Activated naive CD4-positive, alpha-beta T cell treated with Interleukin-2 at 50 U/mL for 16 hours (primary cell): ENCODE measurements at places on chromosomes 2 and 18.

DNA sequence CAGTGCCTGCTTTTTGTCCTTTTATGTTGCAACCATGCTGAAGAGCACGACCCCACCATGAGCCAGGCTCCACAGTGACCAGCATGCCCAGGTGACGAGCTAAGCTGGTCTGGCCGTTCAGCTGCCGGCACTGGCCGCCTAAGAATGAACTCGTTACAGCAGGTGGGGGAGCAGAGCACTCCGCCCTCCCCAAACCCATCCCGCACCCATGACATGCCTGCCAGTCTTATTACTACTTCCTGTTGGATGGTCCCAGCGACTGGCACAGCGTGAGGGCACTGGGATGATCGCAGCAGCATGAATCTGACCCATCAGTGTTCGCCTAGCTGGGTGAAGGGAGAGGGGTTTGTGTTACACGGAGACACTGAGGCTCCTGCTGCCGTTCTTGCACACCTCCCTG lies 11.5 kb downstream of the DIPK1C start:
- DNase-seq = no peak

GRCh38 chr2:18740474-18740881 lies 151.1 kb upstream of the NT5C1B start:
- DNase-seq = no peak

- no peak for DNase-seq
Observed at GRCh38 chr2:9424447-9425164, 1.2 kb downstream of the CPSF3 start.

GRCh38 chr18:23307567-23308295 lies 145.4 kb upstream of the RIOK3 start:
- DNase-seq = no peak

DNA sequence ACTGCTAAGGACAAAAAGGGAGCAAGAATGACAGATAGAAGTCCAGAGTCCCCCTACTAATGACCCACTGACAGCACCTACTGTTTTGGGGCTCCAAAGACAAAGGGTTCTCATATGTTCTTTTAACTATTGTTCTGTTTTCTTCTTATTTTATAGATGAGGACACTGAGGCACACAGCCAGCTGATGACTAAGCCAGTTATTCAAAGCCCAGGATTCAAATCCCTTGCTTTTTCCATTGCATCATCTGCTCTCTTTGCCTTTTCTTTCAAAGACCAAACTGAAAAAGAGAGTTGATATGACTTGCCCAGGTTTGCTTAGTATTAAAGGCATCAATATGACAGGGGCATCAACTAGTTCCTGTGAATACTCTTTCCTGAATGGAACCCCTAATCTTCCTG lies 299.8 kb downstream of the LRATD1 start:
- no peak for DNase-seq

DNA sequence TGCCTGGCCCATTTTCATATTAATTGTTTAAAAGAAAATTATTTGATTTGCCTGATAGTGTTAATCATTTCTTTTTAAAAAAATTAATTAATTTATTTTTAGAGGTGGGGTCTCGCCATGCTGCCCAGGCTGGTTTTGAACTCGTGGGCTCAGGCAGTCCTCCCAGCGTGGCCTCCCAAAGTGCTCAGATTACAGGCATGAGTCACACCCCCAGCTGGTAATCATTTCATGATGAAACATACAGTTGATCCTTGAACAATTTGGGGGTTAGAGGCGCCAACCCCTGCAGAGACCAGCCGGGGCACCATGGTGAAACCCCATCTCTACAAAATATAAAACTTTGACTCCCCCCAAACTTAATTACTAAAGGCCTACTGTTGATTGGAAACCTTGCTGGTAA lies 7.9 kb downstream of the GPN1 start:
- no peak for DNase-seq

DNA sequence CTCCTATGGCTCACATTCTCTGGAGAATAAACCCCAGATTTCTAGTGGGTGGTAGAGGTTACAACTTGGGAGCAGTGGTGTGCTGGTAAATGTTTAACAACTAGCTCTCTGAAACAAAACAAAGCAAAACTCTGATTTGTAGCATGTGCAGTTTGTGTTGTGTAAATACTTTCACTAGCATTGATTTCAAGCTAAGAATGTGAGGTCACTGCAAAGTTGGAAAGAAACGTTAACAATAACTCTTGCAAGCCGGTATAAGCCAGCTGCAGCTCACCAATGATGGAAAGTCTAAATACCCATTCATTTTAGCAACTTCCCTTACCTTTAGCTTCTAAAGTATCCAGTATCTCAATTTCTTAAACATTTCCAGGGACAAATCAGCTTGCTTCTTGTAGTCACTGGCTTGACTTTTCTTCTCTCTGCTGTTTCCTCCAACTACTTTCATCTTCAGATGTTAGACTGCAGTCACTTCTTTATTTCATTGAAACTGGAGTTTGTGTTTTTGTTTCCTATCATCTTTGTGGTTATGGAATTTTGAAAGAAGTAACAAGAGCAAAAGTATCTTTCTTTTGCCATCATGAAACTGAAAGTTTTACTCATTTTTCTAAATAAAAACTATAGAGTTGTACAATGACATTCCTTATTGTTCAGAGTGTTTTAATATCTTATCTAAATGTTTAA lies 140.2 kb downstream of the PLCL1 start:
- DNase-seq = no peak
